Mesothelial cell of epicardium (in vitro differentiated cells): ENCODE measurements at places on chromosomes 12 and 14. TPM values are rescaled to one million over a fixed set of nuclear protein-coding genes. Genes with fewer than 3 reads are reported as not detected.

Gene DCAF4
- 21.4 to 23.2 TPM (median 22.5 TPM) in 3 replicates for total RNA-seq

Gene HVCN1
- 5.1 to 7.0 TPM (median 6.1 TPM) in 3 replicates for total RNA-seq

- no peak for DNase-seq
- no peaks in the 10 kb centered on the region for H3K36me3 ChIP-seq
- H3K27ac ChIP-seq = no peak overlapping the region
- no peaks in the 10 kb centered on the region for H3K4me1 ChIP-seq
- H3K27me3 ChIP-seq = peaks cover 5% of the 10 kb centered on the region
These were observed 329.3 kb upstream of the OR4E1 start for GRCh38 chr14:22002860-22003284.

DNA sequence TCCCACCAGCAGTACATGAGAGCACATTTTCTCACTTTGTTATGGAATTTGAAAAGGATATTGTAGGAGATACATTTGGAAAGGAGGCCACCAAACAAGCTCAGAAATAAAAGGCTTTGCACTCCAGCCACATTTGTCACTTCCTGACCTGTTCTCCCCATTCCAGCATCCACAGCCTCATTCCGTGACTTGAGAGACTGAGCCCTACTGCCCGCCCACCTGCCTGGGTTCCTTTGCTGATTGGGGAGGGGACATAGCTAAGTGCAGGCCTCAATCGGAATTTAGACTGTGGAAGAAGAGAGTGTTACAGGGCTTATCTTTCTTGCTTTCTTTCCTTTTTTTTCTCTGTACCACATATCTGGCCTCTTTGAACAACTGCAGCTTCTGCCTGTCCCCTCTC is 735.4 kb upstream of the TMEM132C start:
- no peak for DNase-seq
- H3K27ac ChIP-seq = no peak overlapping the region
- H3K4me1 ChIP-seq = peaks cover 2% of the 10 kb centered on the region

DNA sequence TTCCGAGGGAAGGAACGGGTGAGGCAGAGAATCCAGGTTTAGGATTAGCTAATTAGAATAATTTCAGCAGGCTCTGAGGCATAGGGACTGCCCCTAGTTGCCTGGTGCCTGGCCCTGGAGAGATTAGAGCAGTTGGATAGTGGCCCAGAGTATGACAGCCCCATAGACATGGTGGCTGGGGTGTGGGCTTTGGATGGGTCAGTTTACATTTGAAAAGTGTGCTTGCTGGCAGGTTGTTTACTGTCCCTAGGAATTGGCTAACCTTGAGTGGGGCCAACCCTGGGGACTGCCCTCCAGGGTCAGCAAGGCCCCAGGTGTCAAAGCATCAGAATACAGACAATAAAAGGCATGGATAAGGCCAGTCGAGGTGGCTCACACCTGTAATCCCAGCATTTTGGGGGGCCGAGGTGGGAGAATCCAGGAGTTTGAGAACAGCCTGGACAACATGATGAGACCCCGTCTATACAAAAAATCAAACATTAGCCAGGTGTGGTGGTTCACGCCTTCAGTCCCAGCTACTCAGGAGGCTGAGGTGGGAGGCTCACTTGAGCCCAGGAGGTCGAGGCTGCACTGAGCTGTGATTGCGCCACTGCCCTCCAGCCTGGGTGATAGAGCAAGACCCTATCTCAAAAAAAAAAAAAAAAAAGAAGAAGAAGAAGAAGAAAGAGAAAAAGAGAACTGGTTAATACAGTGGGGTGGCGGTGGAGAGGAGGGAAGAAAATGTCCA is 182.3 kb upstream of the PWP1 start:
- no peak overlapping the region for H3K27ac ChIP-seq
- H3K4me1 ChIP-seq = no peaks in the 10 kb centered on the region
- peaks cover 23% of the 10 kb centered on the region for H3K27me3 ChIP-seq
- no peak overlapping the region for H3K4me3 ChIP-seq

DNA sequence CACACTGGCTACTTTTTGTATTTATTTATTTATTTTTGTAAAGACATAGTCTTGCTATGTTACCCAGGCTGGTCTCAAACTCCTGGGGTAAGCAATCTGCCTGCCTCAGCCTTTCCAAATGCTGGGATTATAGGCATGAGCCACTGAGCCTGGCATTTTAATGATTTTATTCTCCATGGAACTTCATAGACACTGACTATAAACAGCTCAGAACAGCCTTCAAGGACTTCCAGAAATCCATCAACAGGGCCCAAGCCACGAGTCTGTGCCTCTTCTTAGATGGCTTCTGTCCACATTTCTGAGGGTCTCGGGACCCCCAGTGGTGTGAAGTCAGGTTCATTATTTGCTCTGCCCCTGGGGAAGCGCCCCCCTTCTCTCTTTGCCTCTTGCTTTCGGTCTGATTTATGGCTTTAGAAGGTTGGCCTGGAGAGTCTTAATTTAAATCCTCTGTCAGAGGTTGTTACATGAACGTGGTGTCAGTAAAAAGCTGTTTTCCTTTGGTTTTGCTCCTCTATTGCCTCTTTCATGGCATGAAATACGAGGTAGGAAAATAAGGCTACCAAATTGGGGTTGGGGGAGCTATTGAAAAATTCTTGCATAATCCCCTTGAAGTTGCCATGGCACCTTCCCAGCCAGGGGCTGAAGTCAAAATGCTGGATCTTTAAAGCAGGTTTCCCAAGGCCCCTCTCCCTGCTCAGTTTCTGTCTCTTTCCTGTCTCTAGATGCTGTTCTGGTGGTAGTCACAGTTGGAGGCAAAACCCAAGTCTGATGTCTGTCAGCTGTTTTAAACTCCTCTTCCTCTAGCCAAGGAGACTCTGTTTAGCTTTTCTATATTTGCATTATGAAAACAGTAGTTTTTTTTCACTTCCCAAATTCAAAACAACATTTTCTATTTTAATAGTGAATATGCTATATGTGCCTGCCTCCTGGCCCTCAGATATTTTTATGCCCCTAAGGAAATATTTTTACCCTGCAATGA is 129.4 kb downstream of the SMOC1 start:
- H3K27ac ChIP-seq = peak overlapping the region; percentile 58
- no peak overlapping the region for H3K4me3 ChIP-seq
- DNase-seq = no peak
